ENCODE measurements at places on chromosomes 6 and 20.

- peak; percentile 60 for DNase-seq
Observed at GRCh38 chr20:57388953-57389694, 2.1 kb upstream of the RBM38 start.

GRCh38 chr6:157813191-157813590 is 9.9 kb upstream of the SNX9 start:
- peak; percentile 7 for DNase-seq

DNA sequence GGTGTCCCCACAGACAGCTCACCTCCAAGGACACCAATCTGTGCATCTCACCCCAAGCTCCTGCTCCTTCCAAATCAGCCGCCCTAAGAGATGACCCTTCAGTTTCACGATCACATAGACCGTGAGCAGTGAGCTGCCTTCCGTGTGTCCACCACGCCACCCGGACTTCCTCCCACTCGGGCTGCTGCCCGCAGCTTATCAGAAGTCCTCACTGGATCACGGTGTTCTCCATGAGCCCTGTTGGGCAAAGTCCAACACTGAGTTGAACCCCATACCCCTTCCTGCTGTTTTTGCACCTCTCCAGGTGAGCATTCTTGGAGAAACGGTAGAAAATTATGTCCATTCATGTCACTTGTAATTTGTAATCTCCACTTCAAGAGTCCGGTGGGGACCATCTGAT is 234.4 kb downstream of the SMOC2 start:
- DNase-seq: no peak

DNA sequence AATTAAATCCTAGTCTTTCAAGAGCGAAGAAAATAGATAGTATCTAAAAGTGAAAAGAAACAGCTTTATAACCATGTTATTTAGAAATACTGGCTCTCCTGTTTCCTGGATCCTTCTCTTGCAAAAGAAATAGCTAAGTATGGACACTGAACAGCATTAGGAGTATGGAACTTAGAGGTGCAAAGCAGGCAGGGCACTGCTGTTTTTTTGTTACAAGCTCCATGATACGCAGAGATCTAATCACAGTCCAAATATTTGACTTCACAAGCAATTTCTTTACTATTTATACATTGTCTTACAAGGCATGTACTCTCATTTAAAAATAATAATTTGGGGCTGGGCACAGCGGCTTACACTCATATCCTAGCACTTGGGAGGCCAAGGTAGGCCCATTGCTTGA is 7.6 kb downstream of the TRPC4AP start:
- DNase-seq: no peak

GRCh38 chr6:53035549-53036213 is 29.5 kb upstream of the FBXO9 start:
- no peak for DNase-seq

GRCh38 chr6:90068703-90069523 is 174.6 kb downstream of the GJA10 start:
- peak; percentile 33 for DNase-seq

DNA sequence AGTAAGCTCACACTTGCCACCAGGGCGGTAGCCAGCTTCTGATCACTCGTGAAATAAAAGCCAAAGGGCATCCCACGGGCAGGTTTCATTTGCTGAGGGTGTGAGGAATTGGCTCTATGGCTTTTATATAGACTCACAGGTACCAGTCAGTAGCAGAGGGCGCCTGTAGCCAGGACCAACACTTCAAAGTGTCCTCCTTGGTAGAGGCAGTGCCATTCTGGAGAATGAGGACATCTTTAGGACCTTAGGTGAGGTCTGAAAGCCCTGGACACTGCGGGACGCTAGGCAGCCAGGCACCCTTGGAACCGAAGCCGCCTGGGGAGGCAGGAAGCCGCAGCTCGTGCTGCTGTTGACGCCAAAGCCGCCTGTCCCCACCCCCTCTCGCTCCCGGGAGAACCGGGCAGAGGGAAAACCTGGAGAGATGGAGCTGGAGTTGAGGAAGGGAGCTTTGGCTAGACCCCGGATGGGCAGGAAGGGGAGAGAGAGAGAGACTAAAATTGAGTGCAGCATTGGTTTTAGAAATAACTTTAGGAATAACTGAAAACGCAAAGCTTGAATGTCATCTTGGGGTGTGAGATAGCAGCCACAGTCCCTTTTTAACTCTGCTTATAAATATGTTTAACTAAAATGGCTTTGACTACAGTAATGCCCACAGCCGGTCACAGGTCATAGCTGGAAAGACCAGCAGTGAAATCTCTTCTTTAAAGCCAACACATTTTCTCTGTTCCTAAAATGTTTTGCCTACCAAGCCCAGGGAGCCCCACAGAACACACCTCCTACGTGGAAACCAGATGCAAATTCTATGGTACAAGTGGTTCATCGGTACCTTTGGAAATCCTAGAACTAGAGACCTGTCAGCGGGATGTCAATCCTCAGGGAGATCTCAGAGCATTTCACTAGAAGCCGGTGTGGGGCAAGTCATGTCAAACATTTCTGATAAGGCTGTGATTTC is 128.5 kb upstream of the CDYL start:
- DNase-seq: peak; percentile 81

- DNase-seq: no peak
Observed at GRCh38 chr6:84123186-84123585, 89.6 kb downstream of the MRAP2 start.

GRCh38 chr6:89895276-89895874 is 1.1 kb downstream of the GJA10 start:
- DNase-seq: peak; percentile 72

DNA sequence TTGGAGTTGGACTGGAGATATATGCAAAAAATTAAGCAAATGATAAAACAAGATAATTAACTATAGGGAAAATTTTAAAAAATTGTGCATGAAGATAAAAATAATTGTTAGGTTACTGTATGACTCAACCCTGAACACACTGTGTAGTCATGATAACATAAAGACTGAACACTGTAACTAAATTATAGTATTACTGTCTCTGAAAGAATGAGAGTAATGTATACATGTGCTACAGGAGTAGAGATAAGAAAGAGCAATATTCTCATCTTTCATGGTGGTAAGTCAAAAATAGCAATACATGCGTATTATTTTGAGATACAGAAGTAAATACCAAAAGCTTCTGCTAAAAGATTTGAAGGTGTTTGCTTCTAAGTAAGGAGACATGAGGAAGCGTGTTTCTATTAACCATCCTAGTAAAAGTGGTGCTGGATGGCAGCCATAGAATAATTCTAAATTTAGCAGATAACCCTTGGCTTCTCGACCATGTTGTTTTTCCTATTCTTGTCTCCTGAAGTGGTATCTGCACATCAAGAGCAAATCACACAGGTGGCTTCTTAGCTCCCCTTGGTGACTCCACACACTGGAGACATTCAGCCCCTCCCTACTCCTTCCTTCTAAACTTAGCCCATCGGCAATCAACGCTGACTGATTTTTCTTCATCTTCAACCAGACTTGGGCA is 390.6 kb upstream of the PLCB4 start:
- DNase-seq: no peak

DNA sequence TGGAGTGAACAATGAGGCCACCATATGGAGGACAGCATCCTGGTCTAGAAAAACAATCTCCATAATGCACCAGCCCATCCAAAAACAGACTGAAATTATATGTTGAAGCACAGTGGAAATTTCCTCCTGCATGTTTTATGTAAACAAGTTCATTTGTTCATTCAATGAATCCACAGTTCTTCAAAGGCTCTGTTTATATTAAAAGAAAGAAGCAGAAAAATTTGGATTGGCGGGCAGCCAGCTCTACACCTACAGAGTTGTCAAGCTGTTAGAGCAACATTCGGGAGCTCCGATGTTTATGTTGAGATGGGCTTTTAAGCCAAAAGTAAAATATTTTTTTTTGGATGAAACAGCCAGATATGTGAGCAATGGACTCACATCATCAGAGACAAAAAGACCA is 395.3 kb upstream of the SULF2 start:
- peak; percentile 81 for DNase-seq

DNA sequence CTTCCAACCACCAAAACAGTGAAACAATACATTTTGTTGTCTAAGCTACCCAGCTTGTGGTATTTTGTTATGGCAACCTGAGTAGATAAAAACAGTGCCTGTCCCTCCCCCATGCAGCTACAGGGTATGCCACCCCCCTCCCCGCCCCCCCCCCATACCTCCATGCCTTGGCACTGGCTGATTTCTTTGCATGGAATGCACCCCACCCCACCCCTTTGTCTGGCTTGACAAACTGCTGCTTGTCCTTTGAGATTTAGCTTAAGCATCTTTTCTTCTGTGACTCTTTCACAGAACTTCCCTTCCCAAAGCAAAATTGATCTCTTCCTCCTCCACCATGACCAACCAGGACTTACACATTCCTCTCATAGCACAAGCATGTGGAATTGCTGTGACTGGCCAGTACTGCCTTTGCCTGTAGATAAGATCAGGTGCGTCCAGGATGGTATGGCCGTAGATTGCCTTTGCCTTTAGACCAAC is 64.6 kb upstream of the ADGRF1 start:
- DNase-seq: no peak

GRCh38 chr6:17585766-17586490 is 14.2 kb upstream of the FAM8A1 start:
- no peak for DNase-seq

- DNase-seq: no peak
Observed at GRCh38 chr6:54899442-54899841, 52.9 kb downstream of the FAM83B start.

DNA sequence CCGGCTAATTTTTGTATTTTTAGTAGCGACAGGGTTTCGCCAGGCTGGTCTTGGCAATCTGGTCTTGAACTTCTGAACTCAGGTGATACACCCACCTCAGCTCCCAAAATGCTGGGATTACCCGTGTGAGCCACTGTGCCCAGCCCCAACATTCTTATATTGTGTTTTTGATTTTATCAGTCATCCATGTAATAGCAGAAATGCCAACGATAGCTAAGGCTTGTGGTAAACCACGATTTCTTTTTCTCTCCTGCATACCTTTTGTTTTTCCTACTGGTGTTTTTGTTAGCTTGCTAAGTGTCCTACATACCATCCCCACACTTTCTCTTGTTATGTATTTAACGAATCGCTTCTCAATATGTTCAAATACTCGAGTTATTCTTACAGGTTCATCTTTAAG is 12.1 kb downstream of the PHACTR2 start:
- peak; percentile 49 for DNase-seq

DNA sequence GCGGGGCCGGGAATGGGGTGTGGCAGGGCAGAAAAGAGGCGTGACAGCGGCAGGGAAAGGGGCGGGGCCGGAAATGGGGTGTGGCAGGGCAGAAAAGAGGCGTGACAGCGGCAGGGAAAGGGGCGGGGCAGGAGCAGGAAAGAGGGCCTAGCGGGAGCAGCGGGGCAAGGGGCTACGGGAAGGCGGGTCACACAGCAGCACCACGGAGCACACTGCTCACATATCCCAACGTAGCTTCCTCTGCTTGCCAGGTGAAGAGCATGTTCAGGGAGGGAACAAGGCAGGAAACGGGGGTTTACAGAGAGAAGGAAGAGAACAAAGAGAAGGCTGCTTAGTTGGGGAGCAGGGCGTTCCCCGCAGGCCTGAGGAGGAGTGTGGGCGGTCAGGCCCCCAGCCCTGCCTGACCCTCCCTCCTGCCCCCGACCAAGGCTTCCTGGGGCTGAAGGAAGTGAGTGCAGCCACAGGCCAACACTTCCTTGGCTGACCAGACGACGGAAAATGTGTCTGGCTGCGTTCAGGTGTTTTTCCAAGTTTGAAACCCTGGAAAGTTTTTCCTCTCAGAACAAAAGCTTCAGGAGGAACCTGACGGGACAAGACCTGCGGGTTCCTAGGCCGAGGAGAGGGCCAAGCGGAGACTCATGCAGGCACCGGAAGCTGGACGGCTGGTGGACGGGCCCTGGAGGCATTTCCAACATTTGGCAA is 13.8 kb downstream of the UCKL1 start:
- DNase-seq: peak; percentile 34

DNA sequence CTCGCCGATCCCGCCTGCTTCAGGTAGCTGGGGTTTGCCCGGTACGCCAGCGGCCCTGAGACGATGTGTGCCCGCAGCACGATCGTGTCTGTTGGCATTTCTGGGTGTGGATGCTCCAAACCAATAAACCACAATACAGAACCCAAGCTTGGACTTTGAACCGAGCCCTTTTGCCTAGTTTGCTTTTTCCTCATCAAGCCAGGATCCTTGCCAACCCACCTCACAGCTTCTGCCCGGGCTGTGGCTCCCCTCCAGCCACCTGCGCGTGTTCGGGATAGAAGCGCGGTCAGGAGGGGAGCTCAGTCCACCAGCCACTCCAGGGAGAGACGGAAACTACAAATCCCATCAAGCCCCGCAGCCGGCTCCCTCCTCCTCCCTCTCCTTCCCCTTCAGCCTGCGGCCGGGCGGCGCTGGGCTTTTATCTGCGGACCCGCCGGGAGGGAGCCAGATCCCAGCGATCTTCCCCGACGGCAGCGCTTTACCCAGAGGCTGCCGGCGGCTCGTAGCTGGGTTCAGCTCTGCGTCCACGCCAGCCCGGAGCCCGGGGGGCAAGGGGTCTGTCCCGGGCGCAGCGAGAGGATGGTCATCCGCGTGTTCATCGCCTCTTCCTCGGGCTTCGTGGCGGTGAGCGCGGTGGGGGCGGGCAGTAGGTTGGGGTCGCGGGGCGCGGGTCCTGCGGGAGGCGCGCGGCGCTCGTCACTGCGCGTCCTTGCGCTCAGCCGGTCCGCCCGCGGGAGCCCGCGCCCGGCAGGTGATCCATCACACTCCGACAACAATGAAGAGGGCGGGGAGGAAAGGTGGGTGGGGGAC is at the start of gene SH3BGRL2:
Gene SH3BGRL2, plus strand, starts transcription at position 447 of the 810 bp plus-strand sequence. Its CDS starts 133 bp downstream, at position 580.
- DNase-seq: peak; percentile 72

GRCh38 chr20:33275215-33275614 is 7.8 kb upstream of the BPIFB1 start:
- DNase-seq: no peak

- no peak for DNase-seq
Observed at GRCh38 chr20:3925899-3926638, 36.9 kb downstream of the PANK2 start.

DNA sequence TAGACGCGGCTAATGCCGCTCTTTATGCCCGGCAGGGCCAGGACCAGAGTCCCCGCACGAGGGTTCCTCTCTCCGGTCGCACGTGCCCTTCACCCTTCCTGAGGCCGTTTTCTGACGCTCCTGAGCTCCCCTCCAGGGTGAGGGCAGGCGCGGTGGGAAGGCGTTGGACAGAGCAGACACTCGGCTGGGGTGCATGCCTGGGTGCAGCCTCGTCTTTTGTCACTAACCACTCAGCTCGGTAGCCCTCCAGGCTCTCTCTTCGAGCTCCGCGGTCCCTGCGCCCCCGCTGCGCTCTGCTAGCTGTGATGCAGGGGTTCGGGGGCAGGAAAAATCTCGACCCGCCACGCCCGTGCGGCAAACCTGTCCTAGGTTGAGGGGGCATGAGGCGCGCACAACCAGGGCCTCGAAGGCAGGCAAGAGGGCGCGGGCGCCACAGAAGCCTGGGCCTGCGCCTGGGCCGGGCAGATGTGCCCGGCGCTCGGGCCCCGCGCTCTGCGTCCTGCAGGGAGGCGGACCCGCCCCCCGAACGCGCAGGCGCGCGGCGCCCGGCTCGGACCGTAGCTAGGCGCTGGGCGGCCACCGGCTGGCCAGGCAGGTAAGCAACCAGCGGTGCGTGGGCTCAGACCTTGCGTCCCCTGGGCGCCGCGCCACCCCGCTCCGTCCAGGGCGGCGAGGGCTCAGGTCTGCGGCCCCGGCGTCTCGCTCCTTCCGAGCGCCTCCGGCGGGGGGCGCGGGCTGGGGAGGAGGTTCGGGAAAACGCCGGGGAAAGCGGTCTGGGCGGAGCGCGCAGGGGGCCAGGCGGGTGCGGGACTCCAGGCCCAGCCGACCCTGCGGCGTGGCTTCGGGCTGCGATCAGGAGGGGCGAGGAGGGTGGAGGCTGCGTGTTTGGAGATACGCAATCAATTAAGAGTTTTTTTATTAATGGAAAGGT is at the start of gene L3MBTL1:
Gene L3MBTL1, plus strand, starts transcription at position 548 of the 931 bp plus-strand sequence. CDS start 5,807 bp downstream, outside the sequence.
- peak; percentile 32 for DNase-seq
